ENCODE measurements at places on chromosomes 5 and 9. TPM values are rescaled to one million over a fixed set of nuclear protein-coding genes. Genes with fewer than 3 reads are reported as not detected.

Gene LAMC3
- total RNA-seq: 7.1 TPM

Gene JAK2
- total RNA-seq: 3.9 TPM

Gene EPB41L4A
- total RNA-seq: 3.1 TPM

Gene GCNT4
- 0.25 TPM for total RNA-seq

Gene ARSI
- 0.43 TPM for total RNA-seq

Gene CCL27
- not detected for total RNA-seq
